ENCODE measurements at places on chromosomes 13 and 19.
A peak's percentile ranks its signal among the peaks of the same experiment; 100 is the strongest.

- no peak for DNase-seq
Observed at GRCh38 chr19:41872384-41872774, 4.7 kb upstream of the CD79A start.

DNA sequence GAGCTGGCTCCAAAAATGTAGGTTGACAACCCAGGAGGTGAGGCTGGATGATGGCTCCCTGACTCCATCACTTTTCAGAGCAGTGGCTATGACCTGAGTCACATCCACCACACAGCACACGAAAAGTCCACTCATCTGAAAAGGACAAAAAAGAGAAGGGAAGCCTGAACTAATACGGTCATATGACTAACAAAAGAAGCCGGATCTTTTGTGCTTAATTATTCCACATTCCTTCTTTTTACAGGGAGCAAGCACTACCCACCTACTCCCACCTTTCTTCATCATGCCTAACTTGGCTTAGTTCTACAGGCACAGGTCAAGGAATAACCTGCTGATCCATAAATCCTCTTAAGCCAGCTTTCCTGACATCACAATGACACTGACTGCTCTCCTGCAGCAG, 601.3 kb upstream of the MIR17HG start:
- no peak for DNase-seq

- DNase-seq, result no peak
Observed at GRCh38 chr13:70505809-70506208, 397.6 kb upstream of the KLHL1 start.

DNA sequence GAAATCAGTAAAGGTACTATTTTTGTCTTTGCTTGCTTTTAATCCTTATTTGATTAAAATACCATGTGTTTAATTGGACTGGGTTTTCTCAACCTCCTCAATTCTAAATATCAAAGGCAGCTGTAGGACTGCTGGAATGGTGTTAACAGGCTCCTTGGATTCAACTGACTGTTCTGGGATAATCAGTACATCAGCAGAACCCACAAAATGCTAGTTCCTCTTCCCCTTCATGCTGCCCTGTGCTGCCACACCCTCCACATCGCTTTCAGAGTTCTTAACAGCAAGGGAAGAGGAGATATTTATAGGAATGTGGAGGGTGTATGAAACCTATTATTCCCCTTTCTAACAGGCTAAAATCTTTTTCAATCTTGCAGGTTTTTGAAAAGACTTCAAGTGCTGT, 82.4 kb downstream of the KCTD12 start:
- no peak for DNase-seq

- DNase-seq, result no peak
Observed at GRCh38 chr13:112641456-112642089, 48.3 kb upstream of the ATP11A start.

DNA sequence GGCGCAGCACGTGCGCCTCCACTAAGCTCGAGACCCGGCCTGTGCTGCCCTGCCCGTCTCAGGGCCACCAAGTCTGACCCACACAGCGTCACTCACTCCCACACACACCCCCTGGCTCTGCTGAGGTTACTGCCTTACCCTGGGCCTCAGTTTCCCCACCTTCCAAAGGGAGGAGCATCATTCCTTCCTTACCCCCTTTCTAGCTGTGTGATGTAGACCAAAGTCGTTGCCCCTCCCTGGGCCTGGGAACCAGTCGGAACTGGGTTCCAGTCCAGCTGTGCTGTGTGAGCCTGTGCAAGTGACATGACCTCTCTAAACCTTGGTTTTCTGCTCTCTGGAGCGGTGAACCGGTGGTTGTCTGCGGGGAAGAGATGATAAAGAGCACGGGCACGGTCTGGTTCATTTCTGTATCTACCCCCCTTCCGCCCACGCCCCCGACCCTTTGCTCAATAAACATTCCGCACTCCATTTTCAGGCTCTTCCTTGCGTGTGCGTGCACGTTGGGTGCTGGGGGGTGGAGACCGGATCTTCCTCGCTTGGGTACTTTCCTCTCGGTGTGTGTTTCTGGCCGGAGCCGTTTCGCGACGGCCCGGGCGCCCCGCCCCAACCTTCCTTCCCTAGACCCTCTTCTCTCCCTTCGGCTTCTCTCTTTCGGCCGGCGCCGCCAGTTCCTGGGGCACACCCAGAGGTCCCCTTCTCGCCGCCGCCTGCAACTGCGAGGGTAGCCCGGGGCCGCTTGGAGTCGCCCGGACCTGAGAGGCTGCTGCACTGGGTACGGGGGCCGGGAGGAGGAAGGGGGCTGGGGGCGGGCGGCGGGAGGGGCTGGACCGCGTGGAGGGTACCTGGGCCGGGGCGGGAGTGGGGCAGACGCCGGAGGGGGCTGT, at the start of gene ZNF581:
Gene ZNF581, plus strand, starts transcription at position 647 of the 884 bp plus-strand sequence. CDS start 923 bp downstream, outside the sequence.
- DNase-seq, result peak; percentile 81

- DNase-seq, result no peak
Observed at GRCh38 chr19:18433735-18434398, 4.1 kb downstream of the ISYNA1 start.

GRCh38 chr19:1856698-1857603, 6.4 kb downstream of the KLF16 start:
- DNase-seq, result peak; percentile 72

- DNase-seq, result no peak
Observed at GRCh38 chr13:38530492-38530891, 156.4 kb upstream of the FREM2 start.

- DNase-seq, result no peak
Observed at GRCh38 chr13:40588101-40588500, 78.3 kb downstream of the FOXO1 start.

DNA sequence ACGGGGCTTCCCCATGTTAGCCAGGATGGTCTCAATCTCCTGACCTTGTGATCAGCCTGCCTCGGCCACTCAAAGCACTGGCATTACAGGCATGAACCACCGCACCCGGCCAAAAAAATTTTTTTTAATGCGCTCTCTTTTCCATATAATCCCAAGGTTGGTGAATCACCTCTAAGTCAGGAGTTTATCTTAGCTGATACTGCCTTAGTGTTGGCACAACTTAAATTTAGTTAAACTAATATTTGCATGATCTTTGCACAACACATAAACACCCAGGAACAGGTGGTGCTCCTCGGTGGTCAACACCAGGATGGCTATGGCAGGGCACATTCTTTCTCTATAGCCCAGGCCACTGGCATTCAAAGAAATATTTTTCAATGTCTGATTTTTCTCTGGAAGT, 24.1 kb upstream of the PSG7 start:
- no peak for DNase-seq

- no peak for DNase-seq
Observed at GRCh38 chr13:28282451-28282850, 144.1 kb downstream of the PAN3 start.

DNA sequence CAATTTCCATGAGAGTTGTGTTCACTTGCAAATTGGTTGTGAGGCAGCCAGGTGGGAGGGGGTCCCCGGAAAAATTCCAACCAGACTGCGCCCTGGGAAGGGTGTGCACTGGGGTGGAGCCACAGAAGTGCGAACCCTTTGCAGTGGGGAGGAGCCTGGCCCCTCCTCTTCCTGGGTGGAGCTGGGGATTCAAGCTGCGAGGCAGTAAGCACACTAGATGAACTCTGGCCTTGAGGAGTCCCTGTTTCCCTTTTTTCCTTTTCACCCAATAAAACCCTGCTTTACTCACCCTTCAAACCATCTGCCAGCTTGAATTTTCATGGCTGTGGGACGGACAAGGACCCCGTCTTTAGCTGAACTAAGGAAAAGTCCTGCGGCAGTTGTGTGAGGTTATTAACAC, 31.0 kb upstream of the MBNL2 start:
- no peak for DNase-seq

DNA sequence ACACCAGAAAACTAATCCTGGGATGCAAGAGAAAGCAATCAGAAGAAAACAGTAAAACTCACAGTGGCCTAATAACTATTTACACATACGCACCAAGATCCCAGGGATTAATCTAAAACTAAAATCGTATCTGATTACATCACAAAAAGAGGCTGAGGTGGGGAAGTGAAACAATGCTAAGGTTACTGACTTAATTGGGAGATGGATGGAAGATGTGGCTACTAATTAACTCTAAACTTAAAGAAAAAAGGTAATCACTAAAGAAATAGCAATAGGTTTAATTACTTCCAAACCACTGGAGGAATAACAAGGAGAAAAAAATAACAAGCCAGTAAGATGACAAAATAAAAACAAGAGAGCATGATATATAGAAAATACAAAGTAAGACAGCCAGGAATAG, 50.4 kb downstream of the NUFIP1 start:
- no peak for DNase-seq

- DNase-seq, result no peak
Observed at GRCh38 chr13:29964181-29964845, 113.9 kb upstream of the UBL3 start.

- DNase-seq, result no peak
Observed at GRCh38 chr13:76383676-76384461, 502.3 kb downstream of the KCTD12 start.

- no peak for DNase-seq
Observed at GRCh38 chr13:82658811-82659210, 1223.5 kb downstream of the SLITRK1 start.

DNA sequence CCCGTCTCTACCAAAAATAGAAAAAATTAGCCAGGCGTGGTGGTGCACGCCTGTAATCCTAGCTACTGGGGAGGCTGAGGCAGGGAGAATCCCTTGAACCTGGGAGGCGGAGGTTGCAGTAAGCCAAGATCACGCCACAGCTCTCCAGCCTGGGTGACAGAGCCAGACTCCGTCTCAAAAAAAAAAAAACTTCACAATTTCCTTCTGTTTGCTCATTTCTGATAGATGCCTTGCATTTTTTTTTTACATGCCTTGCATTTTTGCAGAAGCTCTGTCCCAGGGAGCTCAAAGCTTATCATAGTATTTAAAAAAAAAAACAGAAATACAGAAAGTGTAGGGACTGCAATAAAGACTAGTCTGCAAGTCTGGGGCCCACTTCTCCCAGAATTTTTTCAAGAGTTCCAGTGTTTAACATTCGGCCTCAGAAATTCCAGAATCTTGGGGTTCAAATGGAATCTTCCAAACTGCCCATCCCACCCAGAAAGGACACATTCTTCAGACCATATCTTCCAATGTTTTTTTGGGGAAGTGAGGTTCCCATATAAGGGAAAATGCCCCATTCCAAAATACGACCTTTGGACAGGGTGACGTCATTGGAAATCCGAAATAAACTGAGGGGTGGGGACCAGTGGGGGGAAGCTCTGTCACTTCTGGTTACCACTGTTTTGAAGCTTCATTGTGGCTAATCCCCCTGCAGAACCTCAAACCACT, 17.2 kb upstream of the RAB8A start:
- DNase-seq, result no peak

DNA sequence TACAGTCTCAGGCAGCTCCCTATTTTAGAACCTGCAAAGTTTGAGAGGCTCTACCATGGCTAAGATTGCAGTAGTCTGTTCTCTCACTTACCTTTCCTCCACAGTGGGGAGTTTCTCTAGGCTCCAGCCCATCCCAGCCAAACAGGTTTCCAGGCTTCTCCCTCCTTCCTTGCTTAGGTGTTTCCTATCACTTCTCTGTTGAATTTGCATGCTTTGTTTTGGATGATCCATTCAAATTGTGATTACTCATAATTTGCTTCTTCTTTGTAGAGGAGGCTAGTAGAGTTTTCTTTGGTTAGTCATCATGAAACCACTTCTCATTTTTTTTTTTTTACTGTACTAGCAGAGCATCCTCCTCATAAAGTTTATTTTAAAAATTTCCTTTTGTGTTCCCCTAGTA, 1242.2 kb upstream of the MIR17HG start:
- no peak for DNase-seq

DNA sequence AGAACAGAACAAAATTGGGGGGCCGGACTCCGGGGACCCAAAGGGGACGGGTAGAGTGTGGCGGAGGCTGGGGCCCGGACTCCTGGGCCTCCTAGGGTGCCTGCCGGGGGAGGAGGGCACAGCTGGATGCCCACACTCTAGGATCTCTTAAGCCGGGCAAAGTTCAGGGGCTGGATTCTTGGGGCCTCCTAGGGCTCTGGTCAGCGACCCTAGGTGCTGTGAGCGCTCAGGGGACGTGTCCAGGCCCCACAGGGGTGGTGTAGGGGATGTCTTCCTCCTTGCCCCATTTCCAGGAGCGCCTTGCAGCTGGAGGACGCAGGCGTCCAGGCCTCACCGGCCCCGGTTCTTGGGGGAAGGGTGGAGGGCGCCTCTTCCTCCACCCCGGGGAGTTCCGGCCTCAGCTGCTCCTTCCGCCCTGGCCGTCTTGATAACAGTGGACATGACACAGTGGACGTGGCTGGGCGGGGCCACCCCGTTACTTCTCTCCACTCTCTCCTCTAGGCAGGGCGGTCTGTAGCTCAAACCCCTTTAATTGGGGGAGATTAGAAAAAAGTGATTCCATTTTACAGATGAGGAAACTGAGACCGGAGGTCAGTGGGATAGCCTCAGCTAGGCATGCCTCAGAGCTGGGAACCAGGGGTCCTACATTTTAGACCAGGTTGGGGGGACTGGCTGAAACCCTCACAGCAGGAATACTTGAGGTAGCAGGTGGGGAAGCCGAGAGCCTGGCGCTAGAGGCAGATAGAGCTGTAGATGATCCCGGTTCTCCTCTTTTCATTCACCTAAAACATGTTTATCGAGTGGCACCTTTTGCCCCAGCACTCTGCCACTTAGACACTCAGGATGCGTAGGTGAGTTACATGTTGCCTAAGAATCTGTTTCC, 705 bp downstream of the STXBP2 start:
- DNase-seq, result no peak

DNA sequence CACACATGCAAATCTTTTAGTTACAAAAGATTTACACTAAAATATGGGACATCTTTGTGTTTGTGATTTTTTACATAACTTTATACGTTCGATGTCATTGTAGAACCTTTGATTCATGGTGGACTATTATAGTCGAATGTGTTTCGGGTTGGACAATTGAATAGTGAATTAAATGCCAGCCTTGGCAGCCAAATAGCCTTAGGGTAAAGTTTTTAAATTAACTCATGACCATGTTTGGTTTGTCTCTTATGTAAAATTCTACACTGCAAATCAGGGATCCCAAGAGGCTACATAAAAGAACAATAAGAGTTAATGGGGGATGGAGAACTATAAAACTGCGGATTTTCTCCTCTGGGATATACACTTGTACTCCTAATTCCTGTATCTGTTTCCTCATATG, 1735.6 kb upstream of the SPRY2 start:
- DNase-seq, result no peak

DNA sequence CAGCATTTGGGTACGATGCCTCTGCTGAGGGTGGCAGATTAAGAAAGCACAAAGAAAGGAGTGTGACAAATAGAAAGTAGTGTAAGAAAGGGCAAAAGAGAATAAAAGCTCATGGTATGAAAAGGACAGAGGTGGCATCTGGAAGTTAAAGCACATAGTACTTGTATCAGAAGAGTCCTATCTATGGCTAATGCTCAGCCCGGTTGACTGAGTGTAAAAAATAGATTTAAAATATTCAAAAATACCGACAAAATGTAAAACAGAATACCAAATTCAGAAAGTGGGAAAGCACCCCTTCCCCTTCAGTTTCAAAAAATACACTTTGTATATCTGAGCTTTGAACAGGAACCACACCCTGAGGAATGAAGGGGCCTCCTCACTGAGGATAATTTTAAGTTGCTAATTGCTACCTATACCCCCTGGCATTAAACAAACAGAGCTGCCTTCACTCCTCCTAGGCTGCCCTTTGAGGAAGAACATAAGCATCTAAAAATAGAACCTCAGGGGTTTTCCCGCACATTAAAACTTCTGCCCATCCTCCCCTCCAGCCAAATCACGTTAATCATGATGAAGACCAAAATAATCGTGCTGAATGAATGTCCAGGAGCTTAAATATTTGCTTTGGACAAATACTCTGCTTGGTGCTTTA, 43.3 kb downstream of the DLEU7 start:
- no peak for DNase-seq

GRCh38 chr19:7516878-7517277, 975 bp downstream of the ZNF358 start:
- no peak for DNase-seq
